Foreskin fibroblast (primary cell): ENCODE measurements at places on chromosomes 4 and X.
A peak's percentile ranks its signal among the peaks of the same experiment; 100 is the strongest.

DNA sequence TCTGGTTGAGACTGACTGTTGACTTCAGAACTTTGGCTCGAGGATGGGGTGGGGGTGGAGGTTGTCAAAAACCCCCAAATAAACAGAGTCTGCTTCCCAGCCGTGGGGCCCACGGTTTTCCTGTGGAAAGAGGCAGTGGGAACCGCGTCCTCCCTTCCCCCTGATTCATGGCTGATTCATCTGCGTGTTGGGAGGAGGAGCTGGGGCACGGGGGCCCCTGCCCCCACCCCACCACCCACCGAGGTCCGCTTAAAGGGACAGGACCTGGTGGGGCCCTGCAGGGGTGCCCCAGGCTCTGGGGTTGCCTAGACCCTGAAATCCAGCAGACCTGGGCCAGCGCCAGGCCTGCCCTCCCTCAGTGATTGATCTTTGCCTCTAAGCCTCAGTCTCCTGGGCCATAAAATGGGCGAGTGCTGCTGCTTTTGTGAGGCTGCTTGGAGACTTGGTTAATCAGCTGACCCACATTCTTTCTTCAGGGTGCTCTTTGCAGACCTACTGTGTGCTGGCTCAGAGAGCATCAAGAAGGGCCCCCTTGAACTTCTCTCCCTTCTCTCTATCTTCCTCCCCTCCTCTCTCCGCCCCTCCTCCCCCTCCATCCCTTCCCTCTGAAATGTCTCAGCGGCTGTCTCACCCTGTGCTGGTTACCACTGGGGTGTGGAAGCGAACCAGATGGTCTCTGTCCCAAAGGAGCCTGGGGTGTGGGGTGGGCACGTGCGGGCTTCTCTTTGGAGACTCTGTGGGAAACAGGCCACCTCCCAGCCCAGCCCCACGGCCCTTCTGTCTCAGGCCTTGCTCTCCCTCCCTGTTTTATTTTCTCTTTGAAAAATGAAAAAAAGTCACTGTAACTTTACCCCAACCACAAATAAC lies 9.1 kb downstream of the HTRA3 start:
- DNase-seq, result peak; percentile 86

DNA sequence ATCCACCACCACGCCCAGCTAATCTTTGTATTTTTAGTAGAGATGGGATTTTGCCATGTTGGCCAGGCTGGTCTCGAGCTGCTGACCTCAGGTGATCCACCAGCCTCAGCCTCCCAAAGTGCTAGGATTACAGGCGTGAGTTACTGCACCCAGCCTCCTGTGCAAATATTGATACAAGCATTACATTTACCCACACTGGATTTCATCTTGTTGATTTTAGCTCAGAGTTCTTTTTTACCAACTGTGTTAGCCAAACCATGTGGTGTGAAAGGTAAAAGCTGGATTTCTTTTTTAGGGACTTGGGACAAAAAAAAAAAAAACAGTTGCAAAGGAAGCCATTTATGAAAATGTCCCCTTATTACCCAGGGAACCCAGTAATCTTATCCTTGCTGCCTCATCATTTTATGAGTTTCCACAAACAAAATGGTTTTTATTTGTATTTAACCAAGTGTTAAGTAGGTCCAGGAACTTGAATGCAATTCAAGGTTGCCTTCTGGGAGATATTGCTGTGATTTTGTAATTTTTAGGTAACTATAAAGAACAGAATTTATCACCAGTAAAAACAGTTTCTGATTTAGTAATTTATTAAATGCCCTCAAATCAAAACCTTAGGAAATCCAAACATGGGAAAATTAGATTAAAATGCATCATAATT lies 202.5 kb downstream of the PALLD start:
- DNase-seq, result no peak

GRCh38 chr4:40216622-40217366 lies 20.0 kb downstream of the RHOH start:
- peak; percentile 17 for DNase-seq

GRCh38 chr4:75031775-75032174 lies 98.9 kb downstream of the PARM1 start:
- DNase-seq, result no peak

DNA sequence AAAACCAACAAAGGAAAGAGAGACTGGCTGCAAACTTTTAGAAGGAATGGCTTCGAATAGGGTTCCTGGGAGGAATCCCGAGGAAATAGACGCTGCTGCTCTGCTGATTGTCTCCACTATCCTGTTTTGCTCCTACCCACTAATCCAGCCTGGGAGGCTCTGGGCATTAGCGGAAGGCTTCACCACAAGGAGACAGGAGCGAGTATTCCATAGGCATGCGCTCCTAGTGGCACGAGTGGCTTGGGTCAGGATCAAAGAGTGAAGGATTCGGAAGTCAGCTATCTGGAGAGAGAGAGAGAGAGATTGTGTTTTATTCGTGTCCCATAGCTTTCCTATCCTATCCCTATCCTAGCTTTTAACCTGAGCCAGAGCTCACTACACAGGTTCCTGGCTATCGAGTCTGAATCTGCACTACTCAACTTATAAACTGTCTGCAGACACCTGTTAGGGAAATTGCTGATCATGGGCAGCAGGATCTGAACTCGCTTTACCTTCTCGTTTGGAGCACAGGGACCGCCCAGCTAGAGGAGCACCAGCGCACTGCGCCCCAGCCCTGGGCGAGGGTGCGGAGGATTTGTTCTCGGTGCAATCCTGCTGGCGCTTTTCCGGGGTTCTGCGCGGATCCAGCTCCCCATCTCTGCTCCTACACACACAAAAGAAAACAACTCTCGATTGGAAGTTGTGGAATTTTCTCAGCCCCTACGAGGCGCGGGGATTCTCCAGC lies 740 bp upstream of the NPY2R start:
- no peak for DNase-seq

DNA sequence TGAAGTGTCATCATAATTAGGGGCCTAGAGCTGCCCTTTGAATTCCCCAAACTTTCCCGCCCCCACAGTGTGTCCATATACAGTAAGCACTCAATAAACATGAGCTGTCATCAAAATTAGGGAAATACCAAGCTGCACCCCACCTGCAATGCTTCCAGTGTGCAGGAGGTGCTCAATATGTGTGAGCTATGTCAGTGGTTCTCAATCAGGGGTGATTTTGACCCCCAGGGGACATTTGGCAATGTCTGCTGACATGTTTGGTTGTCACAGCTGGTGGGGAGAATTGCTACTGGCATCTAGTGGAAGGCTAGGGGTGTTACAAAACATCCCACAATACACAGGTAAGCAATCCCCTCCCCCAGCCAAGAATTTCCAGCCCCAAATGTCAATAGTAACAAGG lies 748 bp downstream of the CFP start:
- DNase-seq, result no peak

- peak; percentile 30 for DNase-seq
Measured at GRCh38 chr4:80948995-80949394, 81.5 kb upstream of the BMP3 start.

DNA sequence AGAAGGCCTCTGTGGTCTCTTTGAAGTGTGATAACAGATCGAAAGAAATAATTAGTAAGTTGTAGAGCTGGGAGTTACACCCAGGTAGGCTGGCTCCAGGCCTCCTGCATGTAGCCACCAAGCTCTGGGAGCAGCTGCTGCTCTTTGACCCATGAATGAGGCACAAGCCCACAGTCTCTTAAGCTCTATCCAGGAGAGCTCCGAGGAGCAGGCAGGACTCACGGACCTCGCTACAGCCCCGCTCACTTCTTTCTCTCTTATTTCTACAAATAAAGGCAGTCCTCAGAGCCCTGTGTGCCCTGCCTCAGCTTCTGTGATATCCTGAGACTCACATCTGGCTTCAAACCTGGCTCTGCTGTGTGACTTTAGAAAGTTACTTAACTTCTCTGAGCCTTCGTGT lies 86.9 kb downstream of the EVC start:
- no peak for DNase-seq

DNA sequence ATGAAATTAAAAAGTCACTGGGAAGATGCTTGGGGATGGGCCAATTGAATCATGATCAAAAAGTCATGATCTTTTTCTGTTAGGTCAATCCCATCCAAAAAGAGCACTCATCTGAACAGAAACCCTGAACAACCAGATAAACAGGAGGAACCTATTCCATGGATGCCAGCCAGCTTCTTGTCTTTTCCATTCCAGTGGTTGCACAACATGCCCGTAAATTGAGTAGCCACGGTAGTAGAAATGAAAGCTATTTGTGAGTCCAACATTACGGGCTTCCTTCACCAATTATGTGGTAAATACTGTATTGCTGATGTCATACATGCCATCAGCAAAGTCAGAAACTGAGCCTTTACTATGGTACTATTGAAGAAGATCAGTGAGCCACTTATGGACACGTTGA lies 982.4 kb upstream of the HS3ST1 start:
- no peak for DNase-seq

DNA sequence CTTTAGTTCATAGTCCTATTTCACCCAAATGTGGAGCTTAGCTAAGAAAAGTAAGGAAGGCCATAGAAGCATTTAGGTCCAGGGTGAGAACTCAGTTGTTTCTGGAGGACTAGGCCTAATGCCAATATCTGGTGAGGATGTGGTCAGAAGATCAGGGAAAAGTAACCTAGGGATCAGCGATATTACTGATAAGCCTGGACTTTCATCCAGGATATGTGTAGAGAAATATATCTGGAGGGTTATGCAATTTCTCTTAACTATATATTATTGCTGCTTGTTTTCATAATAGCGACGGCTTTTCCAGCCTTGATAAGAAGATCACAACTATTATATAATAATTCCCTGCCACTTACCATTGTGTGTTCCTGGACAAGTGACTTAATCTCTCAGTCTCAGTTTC lies 81.1 kb downstream of the FRAS1 start:
- no peak for DNase-seq

DNA sequence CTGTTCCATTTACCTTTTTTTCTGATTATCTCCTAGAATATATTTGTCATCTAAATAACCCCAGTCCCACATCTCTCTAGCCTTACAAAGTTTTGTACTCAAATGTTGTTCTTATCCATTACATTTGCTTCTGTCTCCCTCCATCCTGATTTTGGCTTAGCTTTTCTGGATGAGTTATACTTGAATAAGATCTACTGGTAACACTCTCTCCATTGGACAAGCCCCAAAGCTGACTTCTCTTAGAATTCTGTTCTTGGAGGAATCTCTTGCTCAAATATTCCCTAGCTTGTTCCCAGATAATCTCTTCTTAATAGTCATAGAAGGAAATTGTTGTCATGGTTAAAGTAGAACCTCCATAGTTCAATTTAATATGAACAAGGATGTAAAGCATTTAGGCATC lies 115.5 kb upstream of the HS3ST1 start:
- DNase-seq, result no peak

DNA sequence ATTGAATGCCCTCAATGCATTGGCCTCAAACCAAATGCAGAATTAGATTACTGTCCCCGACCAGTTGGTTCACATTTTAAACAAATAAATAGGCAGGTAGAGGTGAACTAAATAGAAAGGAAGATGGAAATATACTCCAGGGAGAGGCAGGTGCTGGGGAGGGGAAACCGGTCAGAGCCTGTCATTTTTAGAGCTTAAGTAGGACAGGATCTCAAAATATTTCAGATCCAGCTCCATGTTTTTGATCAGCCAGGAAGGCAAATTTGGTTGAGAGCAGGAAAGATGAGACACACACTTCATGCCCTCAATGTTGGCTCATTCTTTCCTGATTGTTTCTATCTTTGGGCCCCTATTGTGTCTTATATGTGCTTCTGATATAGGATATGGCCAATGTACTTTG lies 206.7 kb downstream of the SHROOM3 start:
- no peak for DNase-seq

DNA sequence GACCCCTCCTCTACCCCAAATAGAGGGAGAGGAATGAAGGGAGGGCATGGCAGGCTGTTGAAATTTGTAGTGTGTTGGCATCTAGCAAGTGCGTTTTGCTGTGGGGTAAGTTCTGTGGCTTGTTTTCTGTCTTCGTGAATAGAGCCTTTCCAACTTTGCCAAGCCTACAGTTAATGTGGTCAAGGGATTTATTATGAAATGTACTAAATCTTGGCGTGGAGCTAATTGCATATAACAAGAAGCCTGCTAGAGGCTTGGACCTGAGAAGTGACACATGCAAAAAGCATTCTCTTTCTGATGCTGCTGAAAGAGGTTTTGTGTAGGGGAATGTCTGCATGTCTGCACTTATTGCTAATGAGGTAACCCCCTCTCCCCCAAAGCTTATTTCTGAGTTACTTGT lies 132.2 kb downstream of the BMPR1B start:
- no peak for DNase-seq

DNA sequence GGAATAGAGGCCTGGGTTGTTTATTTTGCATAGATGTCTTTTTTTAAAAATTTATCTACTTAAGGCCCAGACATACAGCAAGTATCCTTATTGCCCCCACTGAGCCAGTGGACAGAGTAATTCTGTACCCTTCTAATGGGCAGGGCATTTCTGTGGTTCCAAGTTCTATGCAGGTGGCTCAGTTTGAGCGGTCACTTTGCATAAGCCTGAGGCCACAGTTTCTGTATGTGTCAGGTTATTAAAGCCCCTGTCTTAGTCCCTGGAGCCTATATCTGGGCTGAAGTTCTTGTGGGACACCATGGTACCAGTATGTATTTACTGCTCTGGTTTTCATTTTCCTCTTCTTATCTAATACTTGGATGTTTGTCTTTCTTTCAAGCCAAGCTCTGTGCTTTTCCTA lies 168.8 kb downstream of the MID1IP1 start:
- no peak for DNase-seq

GRCh38 chrX:17669458-17669857 lies 67.8 kb upstream of the SCML1 start:
- DNase-seq, result no peak

- peak; percentile 38 for DNase-seq
Measured at GRCh38 chr4:40264995-40265909, 68.4 kb downstream of the RHOH start.

DNA sequence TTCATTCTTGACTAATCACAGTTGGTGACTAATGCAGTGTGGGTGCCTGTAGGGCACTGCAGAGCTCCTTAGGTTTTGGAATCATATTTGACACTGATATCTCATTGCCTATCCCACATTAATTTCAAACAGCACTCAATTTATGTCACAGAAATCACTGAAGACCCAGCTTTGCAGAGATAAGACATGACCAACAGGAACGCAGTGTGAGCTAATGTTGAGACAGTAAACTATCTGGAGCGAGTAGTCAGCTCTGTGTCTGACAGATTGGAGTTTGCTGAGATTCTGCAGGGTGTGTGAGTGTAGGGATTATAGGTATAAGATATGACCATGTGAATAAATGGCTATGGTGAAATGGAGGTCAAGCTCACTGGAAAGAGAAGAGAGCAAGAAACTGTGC lies 1586.1 kb upstream of the AGA start:
- no peak for DNase-seq

DNA sequence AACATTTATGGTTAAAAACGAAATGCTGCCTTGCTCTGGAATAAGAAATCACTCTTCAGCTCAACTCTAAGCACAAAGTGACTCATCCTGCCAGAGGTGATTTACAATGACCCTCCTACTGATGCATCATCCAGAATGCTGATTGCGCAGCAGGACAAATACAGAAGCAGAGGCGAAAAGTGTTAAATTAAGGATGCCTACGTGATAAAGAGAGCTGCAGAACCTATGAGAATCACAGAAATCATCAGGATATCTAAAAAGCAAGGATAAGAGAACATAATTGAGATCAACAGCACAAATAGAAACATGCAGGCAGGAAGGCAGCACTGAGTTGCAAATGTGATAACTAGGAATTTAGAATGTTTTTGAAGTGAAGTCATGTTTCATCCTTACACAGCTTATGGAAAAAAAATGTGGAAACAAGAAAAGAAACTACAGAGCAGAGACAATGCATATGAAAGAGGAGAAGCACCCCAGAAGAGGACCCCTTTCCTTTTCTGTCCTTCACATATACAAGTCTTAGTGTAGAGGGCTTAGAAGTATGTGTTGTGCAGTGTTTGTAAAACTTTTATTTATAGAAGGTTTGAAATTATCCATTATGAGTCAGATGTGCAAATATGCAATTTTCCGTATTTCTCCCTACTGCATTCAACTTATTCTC lies 188.4 kb downstream of the SLC7A11 start:
- DNase-seq, result peak; percentile 94
